ENCODE measurements at places on chromosomes 6 and 20.

- DNase-seq, result no peak
These were observed 88.1 kb upstream of the IYD start for GRCh38 chr6:150280703-150281102.

GRCh38 chr20:33858666-33859065, 47.5 kb downstream of the CHMP4B start:
- no peak for DNase-seq

GRCh38 chr20:47137231-47137870, 219.1 kb downstream of the ZMYND8 start:
- no peak for DNase-seq

DNA sequence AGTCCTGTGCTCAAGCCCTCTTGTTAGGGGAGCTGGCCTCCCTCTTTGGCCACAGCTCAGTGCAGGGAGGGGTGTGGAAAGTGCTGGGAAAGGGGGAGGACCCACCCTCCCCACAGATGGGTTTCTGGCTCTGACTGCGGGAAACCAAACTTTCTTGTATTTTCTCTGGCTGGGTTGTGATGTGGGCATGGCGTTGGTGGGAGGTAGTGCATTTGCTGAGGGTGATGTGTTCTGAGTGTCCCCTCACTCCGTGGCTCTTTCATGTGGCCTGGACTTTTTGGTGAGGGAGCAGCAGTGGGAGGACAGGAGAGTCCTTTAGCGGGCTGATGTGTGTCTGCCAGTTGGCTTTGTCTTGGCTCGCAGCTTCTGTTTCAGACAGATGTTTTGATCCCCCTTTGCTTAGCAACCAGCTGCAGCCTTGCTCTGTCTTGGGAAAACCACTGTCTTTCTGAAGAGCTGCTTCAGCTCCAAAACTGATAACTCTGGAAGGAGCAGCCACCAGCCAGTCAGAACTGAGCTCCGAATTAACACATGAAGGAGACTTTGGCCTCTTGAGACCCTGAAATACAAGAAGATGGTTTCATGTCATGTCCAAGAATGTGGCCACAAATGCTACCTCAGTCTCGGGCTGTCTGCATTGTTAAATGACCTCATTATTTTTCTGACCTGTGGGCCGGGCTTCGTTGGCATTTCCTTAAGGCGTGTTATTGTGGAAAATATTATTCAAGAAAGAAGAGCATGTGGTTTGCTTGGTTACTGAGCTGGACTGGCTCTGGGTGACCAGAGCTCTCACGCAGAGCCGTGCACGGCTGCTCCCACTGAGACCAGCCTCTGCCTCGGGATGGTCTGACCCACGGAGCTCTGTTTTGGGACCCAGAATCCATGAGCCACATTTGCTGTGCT, 21.5 kb downstream of the SYNJ2 start:
- no peak for DNase-seq

- DNase-seq, result no peak
These were observed 36.3 kb upstream of the DACT2 start for GRCh38 chr6:168355716-168356522.

GRCh38 chr20:57048027-57048869, 218.2 kb downstream of the BMP7 start:
- peak; percentile 70 for DNase-seq

DNA sequence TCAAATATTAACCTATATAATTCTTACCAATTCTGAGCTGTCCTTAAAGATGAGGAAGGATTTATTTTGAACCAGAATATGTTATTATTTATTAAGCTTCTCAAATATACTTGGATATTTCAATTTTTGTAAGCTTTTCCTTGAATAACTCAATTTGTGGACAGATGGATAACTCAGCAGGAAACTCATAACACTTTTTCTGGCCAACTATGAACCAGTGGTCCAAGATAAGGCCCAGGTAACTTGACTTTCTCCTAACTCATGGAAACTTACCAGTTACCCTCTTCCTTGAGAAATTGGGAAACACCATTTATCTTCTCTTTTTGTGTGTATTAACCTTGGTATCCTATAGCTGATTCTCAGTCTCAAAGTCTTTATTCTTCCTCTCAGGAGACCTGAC, 427.5 kb upstream of the SYNCRIP start:
- DNase-seq, result no peak

DNA sequence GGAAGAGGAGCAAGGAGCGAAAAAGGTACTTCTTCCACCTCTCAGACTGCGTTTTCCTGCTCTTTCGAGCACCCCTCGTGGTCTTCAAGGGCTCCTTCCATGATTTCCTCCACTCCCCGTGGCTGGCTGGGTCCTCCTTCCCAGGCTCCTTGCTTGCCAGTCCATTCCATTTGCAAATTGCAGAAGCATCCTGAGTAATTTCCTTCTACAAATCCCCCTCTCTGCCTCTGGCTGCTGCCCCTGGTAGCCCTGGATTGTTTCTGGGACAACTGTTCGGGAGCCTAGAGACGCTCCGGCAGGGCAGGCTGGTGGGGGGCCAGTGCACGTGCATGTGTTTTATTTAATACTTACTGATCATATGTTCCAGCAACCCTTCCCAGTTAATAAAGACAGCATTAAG, 173.1 kb downstream of the ZMYND8 start:
- DNase-seq, result no peak

DNA sequence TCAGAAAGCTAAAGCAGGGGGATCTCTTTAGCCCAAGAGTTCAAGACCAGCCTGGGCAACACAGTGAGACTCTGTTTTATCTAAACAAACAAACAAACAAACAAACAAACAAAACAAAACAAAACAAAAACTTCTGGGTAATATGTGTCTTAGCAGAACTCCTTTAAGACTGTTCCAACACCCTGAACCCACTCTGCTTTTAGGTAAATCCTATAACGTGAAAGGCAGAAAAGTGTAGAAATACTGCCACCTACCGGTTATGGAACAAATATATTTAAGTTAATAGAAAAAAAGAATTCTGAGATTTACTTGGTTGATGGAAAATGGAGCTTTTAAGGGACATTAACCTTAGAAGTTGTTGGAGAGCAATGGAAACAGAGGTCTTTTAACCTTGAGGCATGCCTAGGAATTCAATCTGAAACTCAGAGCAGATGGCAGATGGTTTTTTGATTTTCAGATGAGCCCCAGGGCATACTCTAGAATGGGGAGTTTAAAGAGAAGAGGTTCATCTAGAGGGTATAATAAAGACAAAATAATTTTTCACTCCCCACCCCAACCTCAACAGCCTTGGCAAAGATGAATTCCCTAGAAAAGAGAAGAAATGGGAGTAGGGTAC, 38.5 kb downstream of the SOD2 start:
- peak; percentile 76 for DNase-seq

DNA sequence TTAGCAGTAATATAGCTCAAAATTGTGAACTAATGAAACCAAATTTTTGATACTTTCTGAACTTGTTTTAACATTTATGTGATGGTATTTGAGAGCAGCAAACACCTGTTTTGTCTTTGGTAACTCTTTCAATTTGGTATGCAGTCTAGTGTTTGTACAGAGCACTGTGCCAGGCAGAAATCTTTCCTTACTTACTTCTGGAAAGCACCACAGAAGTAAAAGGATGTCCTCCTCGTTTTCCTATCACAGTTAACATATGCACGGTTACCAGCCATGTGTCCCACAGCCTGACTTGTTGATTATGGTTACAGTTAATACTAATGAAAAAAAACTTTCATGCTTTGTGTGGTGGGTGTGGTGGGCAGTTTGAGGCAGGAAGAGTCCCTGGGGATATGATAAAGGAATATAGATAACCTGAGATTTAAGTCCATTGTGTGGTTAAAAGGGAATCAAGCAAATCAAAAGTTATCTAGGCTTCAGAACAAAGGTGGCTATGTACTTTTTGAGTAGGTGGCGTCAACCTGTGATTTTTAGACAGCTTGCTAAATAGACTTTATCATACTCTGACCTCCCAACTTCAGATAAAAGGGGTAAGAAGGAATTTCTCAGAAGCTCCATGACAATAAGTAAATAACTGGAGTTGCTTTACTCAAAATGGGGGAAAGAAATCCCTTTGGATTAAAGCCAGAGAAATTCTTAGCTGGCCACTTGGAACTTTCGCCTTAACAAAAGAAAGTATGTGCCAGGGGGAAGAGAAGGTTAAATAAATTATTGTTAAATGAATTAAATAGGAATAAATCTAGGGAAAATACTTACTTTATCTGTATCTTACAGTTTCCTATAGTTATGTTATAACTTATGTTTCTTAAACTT, 20.1 kb upstream of the COL10A1 start:
- DNase-seq, result no peak

DNA sequence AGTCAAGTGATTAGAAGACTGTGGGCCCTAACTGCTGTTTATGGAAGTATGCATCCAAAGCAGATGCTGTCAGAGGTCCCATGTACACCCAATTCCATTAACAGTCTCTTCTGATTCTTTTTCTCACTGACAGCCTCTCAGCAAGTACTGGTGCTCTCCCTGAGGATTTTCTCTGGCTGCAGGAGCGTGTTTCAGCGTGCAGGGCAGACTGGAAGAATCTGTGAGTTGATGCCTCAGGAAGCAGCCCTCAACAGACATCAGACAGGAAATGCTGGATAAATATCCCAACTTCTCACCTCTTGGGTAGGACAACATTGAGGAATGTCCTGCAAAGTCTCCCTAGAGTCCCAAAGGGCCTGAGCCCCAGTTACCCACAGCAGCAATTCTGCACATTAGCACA, 40.8 kb downstream of the ANKEF1 start:
- no peak for DNase-seq

- no peak for DNase-seq
These were observed 1.3 kb downstream of the CDYL start for GRCh38 chr6:4777394-4777935.

DNA sequence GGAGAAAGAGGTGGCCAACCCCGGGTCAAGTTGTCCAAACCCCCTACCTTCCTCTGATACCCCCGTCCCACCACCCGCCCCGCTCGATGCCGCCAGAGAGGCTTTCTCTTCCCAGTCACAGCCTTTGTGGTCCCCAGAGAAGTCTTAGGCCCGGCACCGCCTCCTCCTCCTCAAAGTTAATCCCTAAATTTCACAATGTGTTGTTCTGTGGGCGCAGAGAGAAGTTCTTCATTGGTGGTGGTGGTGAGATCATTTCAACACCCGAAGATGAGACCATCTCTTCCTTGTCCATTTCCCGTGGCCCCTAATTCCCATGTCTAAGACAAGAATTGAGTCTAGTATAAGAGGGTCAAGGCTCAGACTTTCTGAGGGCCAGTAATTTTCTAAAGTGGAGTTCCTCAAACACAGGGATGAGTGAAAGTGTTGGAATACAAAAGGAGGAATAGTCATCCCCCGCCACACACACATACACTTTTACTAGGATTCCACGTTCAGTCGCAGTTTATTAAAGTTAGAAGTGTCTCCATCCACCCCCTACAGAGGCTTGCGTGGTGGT, 10.4 kb downstream of the TRIM31 start:
- DNase-seq, result peak; percentile 7

DNA sequence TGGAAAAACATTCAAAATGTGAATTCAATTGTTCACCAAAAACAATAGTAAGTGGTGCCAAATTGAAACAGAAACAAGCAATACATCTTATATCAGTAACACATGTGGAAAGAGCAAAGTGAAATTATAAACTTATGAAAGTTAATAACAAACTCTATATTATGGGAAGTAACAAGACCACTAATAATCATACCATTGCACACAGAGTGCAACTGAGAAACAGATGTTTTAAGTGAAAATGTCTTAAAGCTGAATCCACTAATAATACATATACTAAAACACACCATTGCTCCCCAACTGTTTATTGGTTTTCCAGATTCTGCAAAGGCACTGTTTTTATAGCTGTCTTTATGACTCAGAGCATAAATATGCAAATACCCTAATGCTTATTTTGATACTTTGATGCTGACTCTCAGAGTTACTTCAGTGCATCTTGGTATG, 292.3 kb downstream of the RFPL4B start:
- DNase-seq, result peak; percentile 52

DNA sequence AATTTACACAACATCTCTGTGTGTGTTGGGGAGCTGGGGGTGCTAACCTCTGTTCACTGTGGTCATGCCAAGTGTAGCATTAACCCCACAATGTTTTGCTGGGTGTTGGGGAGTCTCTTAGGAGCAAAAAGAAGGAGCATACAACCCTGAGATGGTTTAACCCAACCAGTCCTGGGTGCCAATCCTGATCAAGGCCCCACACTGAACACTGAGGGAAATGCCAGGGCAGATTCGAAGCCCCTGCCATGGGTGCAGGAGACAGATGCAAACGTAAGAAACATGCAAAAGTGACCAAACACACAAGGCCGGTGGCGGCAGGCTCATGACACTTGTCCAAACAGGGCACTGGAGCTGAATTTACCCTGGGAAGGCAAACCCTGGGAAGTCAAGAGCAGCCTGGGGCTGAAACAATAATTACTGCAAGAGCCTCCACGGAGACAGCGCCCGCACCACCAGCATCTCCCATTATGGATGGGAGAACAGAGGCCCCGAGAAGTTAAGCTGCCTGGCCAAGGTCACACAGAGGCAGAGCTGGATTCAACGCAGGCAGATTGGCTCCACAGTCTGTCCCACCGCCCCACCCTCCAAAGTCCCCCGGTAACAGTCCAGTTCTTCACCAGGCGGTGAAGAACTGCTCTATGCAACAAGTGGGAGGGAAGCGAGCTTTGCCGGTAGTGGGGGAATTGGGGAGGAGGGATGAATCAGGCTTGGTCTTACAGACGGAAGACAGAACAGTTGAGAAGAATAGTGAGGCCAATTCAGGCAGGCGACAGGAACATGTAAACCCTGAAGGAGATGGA, 8.5 kb downstream of the ACSS1 start:
- no peak for DNase-seq

DNA sequence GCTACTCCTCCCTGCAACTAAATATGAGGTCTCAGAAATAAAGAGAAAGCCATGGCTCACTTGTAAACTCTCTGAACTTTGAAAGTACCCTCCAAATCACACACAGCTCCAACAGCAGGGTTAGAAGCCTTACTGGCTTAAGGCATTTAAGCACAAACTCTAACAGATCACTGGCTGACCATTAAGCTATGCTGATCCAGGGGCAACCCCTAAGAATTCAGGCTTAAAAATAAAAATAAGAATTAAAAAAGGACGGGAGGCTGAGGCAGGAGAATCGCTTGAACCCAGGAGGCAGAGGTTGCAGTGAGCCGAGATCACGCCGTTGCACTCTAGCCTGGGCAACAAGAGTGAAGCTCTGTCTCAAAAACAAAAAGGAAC, 21.8 kb downstream of the HLA-E start:
- DNase-seq, result no peak

DNA sequence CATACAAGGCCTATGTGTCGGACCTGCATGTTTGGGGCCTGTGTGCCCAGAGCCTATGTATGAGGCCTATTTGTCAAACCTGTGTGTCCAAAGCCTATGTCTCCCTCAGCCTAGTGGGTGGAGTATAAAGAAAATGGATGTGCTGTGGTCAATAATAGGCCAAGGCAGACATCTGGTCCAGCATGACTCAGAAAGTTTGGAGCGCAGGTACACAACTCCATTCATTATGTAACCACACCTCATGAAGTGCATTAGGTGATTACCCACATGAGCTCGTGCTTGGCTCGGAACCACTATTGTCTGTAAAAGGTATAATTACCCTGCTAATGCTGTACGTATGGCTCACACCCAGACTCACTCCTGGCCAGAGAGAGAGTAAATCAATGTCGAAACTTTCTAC, 302.4 kb upstream of the POU3F2 start:
- DNase-seq, result no peak

DNA sequence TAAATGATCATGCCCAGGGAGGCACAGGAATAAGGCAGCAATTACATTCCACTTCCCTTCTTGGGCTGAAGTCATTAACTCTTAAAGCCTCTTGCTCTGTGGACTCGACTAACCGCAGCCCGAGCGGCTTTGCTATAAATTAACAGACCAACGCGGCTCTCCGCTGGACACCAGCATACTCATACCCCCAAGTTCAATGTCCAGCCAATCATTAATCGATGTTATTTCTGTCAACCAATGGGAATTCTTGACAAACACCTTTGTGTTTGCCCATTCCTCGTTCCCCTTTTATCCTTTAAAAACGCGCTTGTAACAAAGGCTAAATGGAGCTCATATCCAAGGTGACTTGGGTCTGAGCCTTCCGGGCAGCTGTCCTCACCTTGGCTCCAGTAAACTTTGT, 183.1 kb upstream of the RALGAPA2 start:
- DNase-seq, result no peak

Data from PC-3 (cell line).